Right lobe of liver (tissue), 6 donors: ENCODE measurements at places on chromosomes 6 and 20.

- DNase-seq, result no peak
- H3K27me3 ChIP-seq, result no peaks in the 10 kb centered on the region
- no peaks in the 10 kb centered on the region for H3K36me3 ChIP-seq
Measured at GRCh38 chr6:167049275-167049674, 50.1 kb downstream of the CEP43 start.

GRCh38 chr6:42221546-42221945 is 3.9 kb upstream of the MRPS10 start:
- H3K4me3 ChIP-seq, result no peak overlapping the region
- no peak for DNase-seq
- H3K36me3 ChIP-seq, result no peaks in the 10 kb centered on the region
- H3K4me1 ChIP-seq, result peaks cover 7% of the 10 kb centered on the region
- no peaks in the 10 kb centered on the region for H3K27me3 ChIP-seq

- peaks cover 34% of the 10 kb centered on the region for H3K4me1 ChIP-seq
- peak overlapping the region; percentile 89 for H3K27ac ChIP-seq
- no peaks in the 10 kb centered on the region for H3K36me3 ChIP-seq
- H3K27me3 ChIP-seq, result no peaks in the 10 kb centered on the region
- H3K4me3 ChIP-seq, result peak overlapping the region; percentile 78
Measured at GRCh38 chr6:26157251-26158075, 70.2 kb downstream of the HFE start.

DNA sequence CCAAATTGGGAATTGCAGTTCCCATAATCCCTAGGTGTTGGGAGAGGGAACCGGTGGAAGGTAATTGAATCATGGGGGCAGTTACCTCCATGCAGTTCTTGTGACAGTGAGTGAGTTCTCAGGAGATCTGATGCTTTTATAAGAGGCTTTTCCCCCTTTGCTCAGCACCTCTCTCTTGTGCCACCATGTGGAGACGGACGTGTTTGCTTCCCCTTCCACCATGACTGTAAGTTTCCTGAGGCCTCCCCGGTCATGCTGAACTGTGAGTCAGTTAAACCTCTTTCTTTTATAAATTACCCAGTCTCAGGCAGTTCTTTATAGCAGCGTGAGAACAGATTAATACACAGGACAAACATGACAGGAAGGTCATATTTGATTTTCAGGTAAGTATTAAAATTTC is 25.3 kb upstream of the HECA start:
- H3K36me3 ChIP-seq, result no peaks in the 10 kb centered on the region
- no peak overlapping the region for H3K4me3 ChIP-seq
- H3K4me1 ChIP-seq, result no peaks in the 10 kb centered on the region
- no peak for DNase-seq
- H3K27me3 ChIP-seq, result no peaks in the 10 kb centered on the region
- no peak overlapping the region for H3K27ac ChIP-seq

DNA sequence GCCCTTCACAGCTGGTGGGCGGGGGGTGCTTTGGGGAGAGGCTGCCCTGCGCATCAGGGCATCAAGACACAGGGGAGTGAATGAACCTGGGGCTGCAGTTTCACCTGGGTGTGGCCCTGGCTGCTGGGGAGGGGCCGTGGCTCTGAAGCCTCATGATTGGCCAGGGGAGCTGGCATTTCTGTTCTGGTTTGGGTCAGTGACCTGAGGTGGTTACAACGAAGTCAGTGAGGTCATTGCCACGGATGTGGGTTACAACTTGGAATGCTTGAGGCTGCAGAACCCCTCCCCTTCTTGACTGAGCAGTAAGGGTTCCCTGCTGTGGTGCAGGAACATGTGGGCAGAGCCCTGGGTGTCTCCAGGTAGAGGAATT is 3.0 kb downstream of the TCEA2 start:
- H3K27me3 ChIP-seq, result no peaks in the 10 kb centered on the region
- peak overlapping the region; percentile 50 for H3K4me3 ChIP-seq
- DNase-seq, result peak; percentile 92
- H3K36me3 ChIP-seq, result peaks cover 5% of the 10 kb centered on the region
- no peak overlapping the region for H3K27ac ChIP-seq
- H3K4me1 ChIP-seq, result no peaks in the 10 kb centered on the region

GRCh38 chr6:19705606-19706005 is 131.6 kb upstream of the ID4 start:
- DNase-seq, result no peak
- no peak overlapping the region for H3K4me3 ChIP-seq
- H3K36me3 ChIP-seq, result no peaks in the 10 kb centered on the region
- no peaks in the 10 kb centered on the region for H3K4me1 ChIP-seq
- no peak overlapping the region for H3K27ac ChIP-seq
- no peaks in the 10 kb centered on the region for H3K27me3 ChIP-seq

DNA sequence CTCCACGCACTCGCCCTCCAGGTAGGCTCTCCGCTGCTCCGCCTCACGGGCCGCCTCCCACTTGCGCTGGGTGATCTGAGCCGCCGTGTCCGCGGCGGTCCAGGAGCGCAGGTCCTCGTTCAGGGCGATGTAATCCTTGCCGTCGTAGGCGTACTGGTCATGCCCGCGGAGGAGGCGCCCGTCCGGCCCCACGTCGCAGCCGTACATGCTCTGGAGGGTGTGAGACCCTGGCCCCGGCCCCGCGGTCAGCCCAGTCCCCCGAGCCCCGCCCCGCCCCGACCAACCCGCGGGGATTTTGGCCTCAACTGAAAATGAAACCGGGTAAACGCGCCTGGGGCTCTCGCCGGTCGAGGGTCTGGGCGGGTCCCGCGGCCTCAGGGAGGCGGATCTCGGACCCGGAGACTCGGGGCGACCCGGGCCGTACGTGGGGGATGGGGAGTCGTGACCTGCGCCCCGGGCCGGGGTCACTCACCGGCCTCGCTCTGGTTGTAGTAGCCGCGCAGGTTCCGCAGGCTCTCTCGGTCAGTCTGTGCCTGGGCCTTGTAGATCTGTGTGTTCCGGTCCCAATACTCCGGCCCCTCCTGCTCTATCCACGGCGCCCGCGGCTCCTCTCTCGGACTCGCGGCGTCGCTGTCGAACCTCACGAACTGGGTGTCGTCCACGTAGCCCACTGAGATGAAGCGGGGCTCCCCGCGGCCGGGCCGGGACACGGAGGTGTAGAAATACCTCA is 598 bp downstream of the HLA-B start:
- peak overlapping the region; percentile 55 for H3K4me3 ChIP-seq

DNA sequence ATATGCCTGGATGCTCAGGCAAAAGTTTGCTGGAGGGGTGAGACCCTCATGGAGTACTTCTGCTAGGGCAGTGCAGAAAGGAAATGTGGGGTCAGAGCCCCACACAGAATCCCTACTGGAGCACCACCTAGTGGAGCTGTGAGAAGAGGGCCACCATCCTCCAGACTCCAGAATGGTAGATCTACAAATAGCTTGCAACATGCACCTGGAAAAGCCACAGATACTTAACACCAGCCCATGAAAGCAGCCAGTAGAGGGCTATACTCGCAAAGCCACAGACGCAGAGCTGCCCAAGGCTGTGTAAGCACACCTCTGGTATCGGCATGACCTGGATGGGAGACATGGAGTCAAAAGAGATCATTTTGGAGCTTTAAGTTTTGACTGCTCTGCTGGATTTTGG is 60.7 kb upstream of the GJE1 start:
- H3K4me1 ChIP-seq, result no peaks in the 10 kb centered on the region
- no peaks in the 10 kb centered on the region for H3K36me3 ChIP-seq
- no peaks in the 10 kb centered on the region for H3K27me3 ChIP-seq
- no peak for DNase-seq
- H3K4me3 ChIP-seq, result no peak overlapping the region

DNA sequence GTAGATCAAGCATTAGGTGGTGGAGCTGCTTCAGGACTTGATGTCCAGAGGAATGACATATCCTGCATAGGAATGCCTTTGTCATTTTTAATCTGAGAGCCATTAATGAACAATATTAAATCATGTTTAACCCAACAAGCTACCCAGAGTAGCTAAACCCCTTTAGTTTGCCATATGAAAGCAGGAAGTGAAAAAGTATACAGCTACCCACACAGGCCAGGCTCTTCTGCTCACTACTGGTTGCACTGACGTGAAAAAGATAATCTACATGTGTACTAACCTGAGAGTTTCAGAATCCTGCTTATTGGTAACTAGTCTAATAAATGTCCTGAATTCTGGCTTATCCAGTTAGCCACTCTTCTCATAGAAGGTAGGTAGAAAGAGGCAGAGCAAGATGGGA is 19.9 kb downstream of the GLYATL3 start:
- DNase-seq, result no peak
- H3K4me1 ChIP-seq, result peaks cover 27% of the 10 kb centered on the region
- H3K36me3 ChIP-seq, result no peaks in the 10 kb centered on the region
- H3K27me3 ChIP-seq, result no peaks in the 10 kb centered on the region

- H3K27me3 ChIP-seq, result no peaks in the 10 kb centered on the region
- H3K4me1 ChIP-seq, result no peaks in the 10 kb centered on the region
- H3K4me3 ChIP-seq, result no peak overlapping the region
- H3K36me3 ChIP-seq, result no peaks in the 10 kb centered on the region
- no peak overlapping the region for H3K27ac ChIP-seq
- no peak for DNase-seq
Measured at GRCh38 chr6:11242711-11243110, 10.2 kb upstream of the NEDD9 start.

DNA sequence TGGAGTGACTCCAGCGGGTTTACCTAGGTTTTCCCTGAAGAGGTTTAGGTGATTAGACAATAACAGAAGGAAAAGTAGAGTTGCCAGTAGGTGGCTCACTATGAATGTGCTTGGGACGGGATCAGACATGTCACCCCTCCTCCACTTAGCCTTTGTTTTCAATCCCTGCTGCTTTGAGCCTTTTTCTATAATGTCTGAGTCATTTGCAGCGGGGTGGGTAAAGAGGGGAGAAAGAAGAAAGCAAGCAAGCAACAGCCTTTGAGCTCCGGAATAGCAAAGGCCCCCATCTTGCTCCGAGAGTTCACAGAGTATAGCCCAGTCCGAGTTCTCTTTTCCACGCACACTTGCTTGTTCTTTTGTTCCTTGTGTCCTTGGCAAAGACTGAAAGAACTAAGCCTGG is 129.1 kb downstream of the PACRG start:
- H3K36me3 ChIP-seq, result no peaks in the 10 kb centered on the region
- no peaks in the 10 kb centered on the region for H3K27me3 ChIP-seq
- H3K4me3 ChIP-seq, result no peak overlapping the region
- H3K27ac ChIP-seq, result no peak overlapping the region
- DNase-seq, result no peak

DNA sequence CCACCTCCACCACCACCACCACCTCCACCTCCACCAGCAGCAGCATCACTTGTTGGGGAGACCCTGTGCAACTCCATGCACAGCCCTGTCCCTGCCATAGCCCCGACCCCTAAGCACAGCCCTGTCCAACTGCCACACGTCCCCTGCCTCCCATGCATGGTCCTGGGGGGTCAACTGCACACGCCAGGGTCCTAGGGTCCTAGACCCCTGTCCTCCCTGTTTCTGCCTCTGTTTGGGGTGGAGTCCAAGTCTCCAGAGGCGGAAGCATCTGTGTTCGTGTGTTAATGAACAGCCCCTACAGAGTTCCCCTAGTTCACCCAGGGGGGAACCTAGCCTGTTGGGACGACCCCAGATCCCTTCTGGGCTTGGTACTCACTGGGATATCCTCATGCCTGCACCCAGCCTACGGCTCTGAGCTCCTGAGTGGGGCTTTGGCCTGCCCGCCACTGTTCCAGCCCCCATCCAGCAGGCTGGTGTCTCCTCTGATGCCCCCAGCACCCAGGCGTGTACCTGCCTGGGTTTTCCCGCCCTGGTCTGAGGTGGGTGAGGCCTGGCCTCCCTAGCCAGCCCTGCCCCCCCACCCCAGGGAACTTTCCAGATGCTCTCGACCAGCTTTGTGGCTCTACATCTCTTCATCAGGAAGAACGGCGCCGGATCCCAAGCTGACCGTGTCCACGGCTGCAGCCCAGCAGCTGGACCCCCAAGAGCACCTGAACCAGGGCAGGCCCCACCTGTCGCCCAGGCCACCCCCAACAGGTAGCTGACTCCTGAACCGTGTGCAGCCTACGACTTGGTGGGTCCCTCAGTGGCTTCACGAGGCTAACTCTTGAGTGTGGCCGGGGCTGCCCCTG is 2.5 kb upstream of the TNFRSF6B start:
- no peaks in the 10 kb centered on the region for H3K27me3 ChIP-seq
- no peak for DNase-seq
- no peak overlapping the region for H3K27ac ChIP-seq

GRCh38 chr6:112956696-112957535 is 609.8 kb downstream of the RFPL4B start:
- H3K27me3 ChIP-seq, result no peaks in the 10 kb centered on the region
- no peaks in the 10 kb centered on the region for H3K4me1 ChIP-seq
- H3K36me3 ChIP-seq, result no peaks in the 10 kb centered on the region
- no peak overlapping the region for H3K4me3 ChIP-seq

DNA sequence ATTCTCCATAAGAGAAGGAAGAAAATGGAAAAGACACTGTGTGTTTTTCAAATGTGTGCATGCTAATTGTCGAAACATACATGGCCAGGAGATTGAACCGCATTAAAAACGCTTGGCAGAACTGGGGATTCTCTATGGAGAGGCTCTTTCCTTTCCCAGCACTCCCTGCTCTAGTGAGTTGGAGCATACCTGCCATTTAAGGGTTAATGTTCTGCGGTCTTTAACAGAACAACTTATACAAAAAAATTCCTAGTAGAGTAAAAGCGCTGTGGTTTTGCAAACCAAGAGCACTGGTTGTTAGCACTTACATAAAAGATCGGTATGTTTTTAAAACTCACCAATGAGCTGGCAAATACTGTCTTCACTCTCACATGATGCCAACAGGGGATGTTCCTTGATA is 1.5 kb downstream of the TAGAP start:
- H3K4me3 ChIP-seq, result no peak overlapping the region
- no peaks in the 10 kb centered on the region for H3K27me3 ChIP-seq
- no peaks in the 10 kb centered on the region for H3K4me1 ChIP-seq
- no peaks in the 10 kb centered on the region for H3K36me3 ChIP-seq
- peak overlapping the region; percentile 74 for H3K27ac ChIP-seq
- no peak for DNase-seq

DNA sequence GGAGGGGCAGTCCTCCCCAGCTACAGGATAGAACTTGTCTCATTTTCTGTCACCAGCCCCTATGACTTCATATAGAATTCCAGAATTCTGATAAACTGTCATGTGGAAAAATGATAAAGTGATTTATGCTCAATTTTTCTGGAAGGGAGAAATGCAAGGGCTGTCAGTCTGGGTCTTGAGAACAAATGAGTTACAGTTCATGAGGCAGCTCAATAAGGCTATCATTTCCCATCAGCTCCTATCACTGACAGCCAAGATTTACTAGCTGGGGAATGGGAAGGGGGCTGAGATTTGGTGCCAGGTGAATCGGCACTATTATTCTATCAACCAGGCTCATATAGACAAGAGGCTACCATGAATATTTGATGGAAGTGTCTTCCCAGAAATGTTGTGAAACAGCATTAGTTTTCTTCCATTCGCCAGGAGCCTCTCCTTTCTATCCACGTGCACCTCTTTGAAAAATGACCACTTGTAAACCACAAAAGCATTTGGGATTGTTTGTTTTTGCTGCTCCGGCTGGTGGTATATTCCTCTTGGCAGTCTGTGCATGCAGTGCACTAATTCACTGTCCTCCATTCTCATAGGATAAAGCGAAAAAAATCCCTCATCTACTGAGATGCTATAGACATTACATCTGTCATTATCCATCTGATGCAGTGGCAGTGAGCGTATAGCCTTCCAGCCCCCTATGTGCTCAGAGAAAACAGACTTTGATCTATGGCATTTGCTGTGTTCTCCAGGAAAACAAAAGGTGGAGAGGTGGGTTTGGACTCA is 528.7 kb upstream of the RNF217 start:
- H3K4me1 ChIP-seq, result no peaks in the 10 kb centered on the region
- DNase-seq, result no peak
- H3K27ac ChIP-seq, result no peak overlapping the region
- no peaks in the 10 kb centered on the region for H3K27me3 ChIP-seq
